ENCODE measurements at places on chromosomes 11 and 22.

GRCh38 chr22:45291931-45292290 lies 7.2 kb downstream of the UPK3A start:
- no peak for DNase-seq

- no peak for DNase-seq
These were observed 4.6 kb downstream of the PHOX2A start for GRCh38 chr11:72239313-72239848.

GRCh38 chr22:27785831-27786230 lies 15.7 kb downstream of the MN1 start:
- DNase-seq: no peak

- DNase-seq: no peak
These were observed 10.6 kb downstream of the LRRC75B start for GRCh38 chr22:24582056-24582814.

Measured in NCI-H526 treated with DMSO at 0.1 percent for 48 hours (cell line).